G401 (cell line): ENCODE measurements at places on chromosomes 6 and 20. TPM values are rescaled to one million over a fixed set of nuclear protein-coding genes. Genes with fewer than 3 reads are reported as not detected.

- no peak for DNase-seq
Observed at GRCh38 chr6:107154801-107155160, 39.5 kb upstream of the BEND3 start.

GRCh38 chr6:134511984-134512683, 194.2 kb upstream of the SGK1 start:
- DNase-seq: no peak

DNA sequence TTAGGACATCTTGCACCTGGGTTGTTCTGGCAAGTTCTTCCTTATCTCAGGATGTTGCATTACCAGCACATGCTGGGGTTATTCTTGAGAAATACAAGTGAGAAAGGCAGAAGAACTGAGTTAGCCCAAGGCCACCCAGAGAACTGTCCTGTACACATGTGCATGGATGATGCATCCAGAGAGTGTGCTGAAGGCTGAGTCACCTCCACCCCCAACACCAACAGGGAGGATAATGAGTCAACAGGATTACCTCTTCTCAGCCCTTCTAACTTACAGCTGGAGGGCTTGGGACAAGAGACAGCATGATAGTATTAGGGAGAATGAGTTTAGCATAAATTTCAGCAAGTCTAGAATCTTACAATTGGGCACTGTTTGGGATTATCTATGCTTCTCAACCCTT, 8.5 kb downstream of the SCGN start:
- no peak for DNase-seq

DNA sequence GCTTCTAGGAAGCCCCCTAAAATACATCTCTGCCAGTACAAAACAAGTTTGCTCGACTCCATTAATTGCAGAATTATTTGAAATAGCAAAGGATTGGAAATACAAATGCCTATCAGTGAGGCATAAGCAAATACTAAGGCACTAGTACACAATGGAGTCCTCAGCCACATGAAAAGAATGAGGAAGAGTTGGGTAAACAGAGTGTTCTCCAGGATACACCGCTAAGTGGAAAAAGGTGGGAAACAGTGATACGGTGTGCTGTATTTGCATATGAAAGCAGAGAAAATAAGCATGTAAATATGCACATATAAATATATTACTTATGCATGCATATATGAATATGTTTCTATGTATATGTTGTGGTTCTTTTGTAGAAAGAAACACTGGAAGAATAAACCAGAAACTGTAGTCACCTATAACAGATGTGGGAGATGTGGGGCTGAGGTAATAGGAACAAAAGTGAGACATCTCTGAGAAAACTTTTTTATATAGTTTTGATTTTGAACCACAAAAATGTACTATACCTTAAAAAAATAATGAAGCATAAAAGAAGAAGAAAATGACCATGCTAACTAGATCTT, 143.4 kb upstream of the MYLIP start:
- no peak for DNase-seq

DNA sequence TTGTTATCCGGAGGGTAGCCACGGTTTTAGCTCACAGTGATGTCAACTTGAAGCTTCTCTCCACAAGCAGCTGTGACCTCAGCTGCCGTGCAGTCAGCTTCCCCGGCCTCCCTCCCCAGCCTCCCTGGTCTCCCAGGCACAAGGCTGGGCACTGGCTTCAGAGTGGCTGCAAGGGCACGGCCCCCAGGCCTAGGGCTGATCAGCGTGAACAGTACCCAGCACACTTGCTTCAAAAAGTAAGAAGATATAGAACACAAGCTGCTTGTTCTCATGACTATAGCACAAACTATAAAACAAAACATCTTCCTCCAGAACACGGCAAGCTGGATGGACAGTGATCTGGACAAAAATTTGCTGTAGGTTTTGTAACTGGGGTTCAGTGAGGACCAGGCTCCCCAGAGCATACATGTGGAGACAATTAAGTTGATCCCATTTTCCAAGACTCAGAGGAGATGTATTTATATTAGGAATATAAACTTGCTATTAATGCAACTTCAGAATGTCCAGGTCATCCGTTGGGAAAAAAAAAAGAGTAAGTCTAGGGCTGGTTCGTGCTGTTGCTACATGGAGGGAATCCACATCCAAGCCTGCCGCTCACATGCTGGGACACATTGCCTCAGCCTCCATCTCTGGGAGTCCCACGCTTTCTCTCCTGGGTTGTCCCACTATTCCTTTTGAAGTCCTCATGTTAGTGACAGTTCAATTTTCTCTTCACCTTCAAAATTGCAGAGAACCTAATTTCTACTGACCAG, 199.4 kb upstream of the THBS2 start:
- DNase-seq: no peak

- peak; percentile 24 for DNase-seq
Observed at GRCh38 chr6:36999061-36999750, 6.2 kb upstream of the FGD2 start.

DNA sequence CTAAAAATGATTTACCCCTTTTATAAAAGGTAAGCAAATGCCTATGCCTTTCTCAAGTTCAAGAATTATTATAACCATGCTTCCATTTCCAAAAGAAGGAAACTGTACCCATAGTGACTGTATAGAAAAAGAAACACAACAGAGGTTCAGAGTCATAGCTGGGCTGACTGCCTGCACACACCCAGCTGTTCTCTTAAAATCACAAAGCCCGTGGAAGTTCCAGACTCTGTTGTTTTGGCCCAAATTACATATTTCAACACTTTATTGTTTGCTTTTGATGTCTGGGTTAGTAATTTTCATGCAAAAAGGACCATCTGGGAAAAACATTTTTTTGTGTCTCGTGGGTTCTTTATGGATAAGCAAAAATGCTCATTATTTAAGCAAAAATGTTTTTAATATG, 99.2 kb downstream of the LCA5 start:
- DNase-seq: no peak

GRCh38 chr6:163395122-163395830, 19.2 kb upstream of the QKI start:
- no peak for DNase-seq

DNA sequence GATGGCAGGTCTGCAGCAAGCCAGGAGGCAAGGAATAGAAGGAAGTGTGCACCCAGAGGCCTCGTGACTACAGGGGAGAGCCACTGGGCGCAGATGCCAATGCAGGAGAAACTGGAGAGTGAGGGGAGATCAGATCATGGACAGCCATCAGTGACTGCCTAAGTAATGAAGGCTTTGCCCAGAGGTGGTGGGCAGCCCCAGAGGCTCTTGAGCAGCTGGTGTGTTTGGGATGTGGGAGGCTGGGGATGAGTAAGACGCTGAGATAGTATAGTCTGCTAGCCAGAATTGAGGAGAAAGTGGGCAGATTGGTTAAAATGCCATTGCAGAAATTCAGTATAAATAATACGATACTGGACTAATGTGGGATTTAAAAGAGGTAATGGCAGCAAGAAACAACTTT, 111.9 kb downstream of the MAP3K4 start:
- no peak for DNase-seq

DNA sequence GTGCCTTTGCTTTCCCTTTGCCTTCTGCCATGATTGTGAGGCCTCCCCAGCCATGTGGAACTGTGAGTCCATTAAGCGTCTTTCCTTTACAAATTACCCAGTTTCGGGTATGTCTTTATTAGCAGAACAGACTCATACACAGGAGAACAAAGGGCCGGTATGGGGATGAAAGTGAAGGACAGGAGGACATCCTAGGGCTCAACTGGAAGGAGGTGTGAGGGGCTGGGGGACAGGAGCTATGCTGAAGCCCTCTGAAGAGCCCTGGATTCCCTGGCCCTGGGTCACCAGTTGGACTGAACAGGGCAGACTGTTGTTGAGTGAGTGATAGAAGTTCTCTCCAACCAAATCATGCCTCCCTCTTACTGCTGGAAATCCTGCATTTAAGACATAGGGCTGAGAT, 105.8 kb downstream of the SCML4 start:
- DNase-seq: no peak

DNA sequence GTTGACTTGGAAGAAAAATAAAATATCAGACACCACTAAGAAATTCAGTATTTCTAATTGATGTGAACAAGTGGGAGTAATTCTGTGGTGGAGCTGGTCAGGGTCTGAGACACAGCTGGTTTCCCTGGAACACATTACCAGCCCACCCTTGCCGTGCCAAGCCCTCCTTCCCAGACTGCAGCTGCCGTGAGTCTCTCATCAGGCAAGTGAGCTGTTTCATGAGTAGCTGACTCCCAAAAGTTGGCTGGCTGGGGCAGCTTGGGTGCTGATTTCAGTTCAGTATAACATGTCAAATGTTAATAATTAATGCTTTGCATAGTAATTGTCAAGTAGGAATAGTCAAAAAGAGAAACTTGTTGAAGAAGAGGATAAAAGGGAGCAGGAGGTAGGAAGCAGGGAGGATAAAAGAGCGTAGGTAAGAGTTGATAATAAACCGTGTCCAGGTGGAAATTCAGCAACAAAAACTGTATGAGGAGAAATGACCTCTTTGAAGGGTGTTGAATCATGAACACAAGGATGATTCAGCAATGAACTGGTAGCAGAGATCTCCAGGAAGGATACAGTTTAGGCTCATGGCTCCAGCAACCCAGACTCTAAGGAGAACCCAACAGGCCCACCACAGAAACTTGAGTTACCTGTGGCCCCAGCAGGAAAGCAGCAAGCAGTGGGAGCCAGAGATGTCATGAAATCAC, 110.9 kb upstream of the SSTR4 start:
- DNase-seq: no peak

DNA sequence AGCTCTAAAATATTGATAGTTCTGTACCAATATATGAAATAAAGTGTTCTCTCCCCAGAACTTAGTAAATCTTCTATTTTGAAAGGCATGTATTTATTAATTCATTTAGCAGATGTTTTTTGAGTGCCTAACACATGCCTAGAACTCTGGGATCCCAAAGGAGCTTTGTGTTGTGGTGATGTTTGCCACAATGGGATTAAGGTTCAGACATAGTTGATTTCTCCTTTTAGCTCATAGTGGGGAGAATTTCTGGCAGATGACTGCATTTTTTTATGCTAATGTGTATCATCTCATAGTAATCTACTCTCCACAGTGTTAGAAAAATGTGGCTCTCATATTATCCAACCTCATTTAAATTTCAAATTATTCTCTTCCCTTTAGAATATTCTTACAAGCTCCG, 21.7 kb downstream of the MYB start:
- no peak for DNase-seq

DNA sequence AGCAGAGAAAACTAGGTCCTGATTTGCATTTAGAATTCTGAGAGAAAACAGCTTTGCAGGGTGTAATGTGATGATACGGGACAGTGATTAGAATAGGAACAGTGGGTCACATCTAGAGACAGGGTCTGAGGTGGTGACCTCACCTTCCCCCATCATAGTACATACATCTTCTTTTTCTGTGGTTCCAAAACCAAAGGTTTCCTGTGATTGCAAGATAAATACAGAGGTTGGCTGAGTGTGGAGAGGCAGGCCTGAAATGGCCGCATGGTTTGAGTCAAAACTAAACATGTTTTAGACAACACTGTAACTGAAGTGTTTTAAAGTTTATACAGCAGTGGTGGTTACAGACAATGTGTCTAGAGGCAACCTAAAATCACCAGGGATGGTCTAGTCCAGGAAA, 10.4 kb upstream of the NT5DC1 start:
- no peak for DNase-seq

GRCh38 chr6:21846541-21847451, 253.2 kb downstream of the SOX4 start:
- no peak for DNase-seq

The NRSN1 gene
- total RNA-seq: not detected in 2 replicates

The SNAP25 gene
- not detected in 2 replicates for total RNA-seq

The OR2H1 gene
- total RNA-seq: not detected in 2 replicates

The KCNK16 gene
- total RNA-seq: not detected in 2 replicates

The SLC35F1 gene
- total RNA-seq: not detected in 2 replicates

The ZBP1 gene
- not detected in 2 replicates for total RNA-seq

The TRIM31 gene
- not detected in 2 replicates for total RNA-seq

The SIRPD gene
- total RNA-seq: not detected in 2 replicates
